ENCODE measurements at places on chromosomes 5 and 9. TPM values are rescaled to one million over a fixed set of nuclear protein-coding genes. Genes with fewer than 3 reads are reported as not detected.

Gene TMEM171
- total RNA-seq = 3.5 TPM

Gene SLC2A8
- 10.0 TPM for total RNA-seq

Gene VDAC1
- 185 TPM for total RNA-seq

Gene C1QTNF3
- total RNA-seq = 1.1 TPM

Gene UNC13B
- total RNA-seq = 12.5 TPM

Gene ZNF79
- total RNA-seq = 2.5 TPM

Gene RGS7BP
- total RNA-seq = 0.35 TPM

Gene ADAMTS12
- total RNA-seq = 39.5 TPM

Gene F2RL2
- 12.0 TPM for total RNA-seq

Gene CNTNAP3
- 2.8 TPM for total RNA-seq

Gene KLHL3
- 5.1 TPM for total RNA-seq

Gene SPATA6L
- 1.0 TPM for total RNA-seq

Gene LRRC19
- not detected for total RNA-seq

Gene CCNJL
- 0.23 TPM for total RNA-seq

Gene C5
- total RNA-seq = 5.6 TPM

Gene SLC9A3
- total RNA-seq = 3.2 TPM

Gene NUTM2F
- not detected for total RNA-seq

Gene SLC12A7
- total RNA-seq = 6.8 TPM

Gene GARIN3
- not detected for total RNA-seq

Gene CDKN2B-AS1
- not detected for total RNA-seq

Gene PLEKHG4B
- not detected for total RNA-seq

Gene KIF4B
- total RNA-seq = not detected

Gene OR1N1
- total RNA-seq = not detected

Gene HACD4
- 3.7 TPM for total RNA-seq

Gene SEC61B
- 96.7 TPM for total RNA-seq

Gene MYOT
- total RNA-seq = not detected

Gene SLCO6A1
- total RNA-seq = not detected

Gene PCDHAC2
- total RNA-seq = 0.60 TPM

Gene QRFP
- total RNA-seq = not detected

Gene GZMA
- not detected for total RNA-seq

Gene DMRT2
- not detected for total RNA-seq

Gene GFI1B
- total RNA-seq = not detected

Gene TXNDC8
- total RNA-seq = not detected

Gene MCIDAS
- not detected for total RNA-seq

All from pericardium fibroblast (primary cell).